Mucosa of gallbladder (tissue), 1 donor: ENCODE measurements at places on chromosomes 7 and 10. TPM values are rescaled to one million over a fixed set of nuclear protein-coding genes. Genes with fewer than 3 reads are reported as not detected.

The CLRN3 gene
- total RNA-seq: 40.8 TPM

The SPDYE16 gene
- not detected for total RNA-seq

The FEZF1 gene
- total RNA-seq: 0.09 TPM

GRCh38 chr10:43235070-43235900 lies 31.6 kb downstream of the RASGEF1A start:
- no peak for DNase-seq
